ENCODE measurements at places on chromosomes 3 and 15.

DNA sequence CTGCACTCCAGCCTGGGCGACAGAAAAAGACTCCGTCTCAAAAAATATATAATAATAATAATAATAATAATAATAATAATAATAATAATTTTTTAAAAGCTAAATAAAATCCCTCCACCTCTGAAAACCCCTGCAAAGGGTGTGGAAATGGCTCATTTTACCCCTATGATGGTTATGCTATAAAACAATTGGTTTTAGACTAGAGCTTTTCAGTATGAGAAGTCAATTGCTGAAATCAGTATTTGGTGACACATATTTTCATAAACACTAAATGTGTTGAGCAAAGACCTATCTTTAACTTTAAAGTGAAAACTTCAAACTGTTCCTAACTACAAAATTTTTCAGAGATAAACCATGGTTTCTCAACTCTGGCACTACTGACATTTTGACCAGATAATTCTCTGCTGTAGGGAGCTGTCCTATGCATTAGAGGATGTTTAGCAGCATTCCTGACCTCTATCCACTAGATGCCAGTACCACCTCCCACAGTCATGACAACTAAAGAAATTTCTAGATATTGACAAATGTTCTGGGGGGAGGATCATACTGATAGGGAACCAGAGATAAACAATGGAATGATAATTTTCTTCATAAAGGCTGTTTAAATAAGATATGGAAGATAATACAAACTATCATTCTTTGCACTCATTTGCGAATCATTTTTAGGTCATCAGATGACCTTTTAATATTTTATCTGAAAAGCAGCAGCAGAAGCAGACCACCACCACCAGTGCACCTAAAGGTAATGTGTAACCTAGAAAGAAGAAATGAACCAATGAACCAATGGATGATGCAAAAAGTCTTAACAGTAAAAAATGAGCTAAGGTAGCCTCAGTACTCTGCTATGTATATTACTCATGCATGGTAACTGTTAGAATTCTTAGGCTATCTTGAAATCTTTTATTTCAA, 13.8 kb downstream of the PTPN9 start:
- DNase-seq = no peak

GRCh38 chr15:54816401-54816800, 380.3 kb downstream of the RSL24D1 start:
- DNase-seq = no peak

DNA sequence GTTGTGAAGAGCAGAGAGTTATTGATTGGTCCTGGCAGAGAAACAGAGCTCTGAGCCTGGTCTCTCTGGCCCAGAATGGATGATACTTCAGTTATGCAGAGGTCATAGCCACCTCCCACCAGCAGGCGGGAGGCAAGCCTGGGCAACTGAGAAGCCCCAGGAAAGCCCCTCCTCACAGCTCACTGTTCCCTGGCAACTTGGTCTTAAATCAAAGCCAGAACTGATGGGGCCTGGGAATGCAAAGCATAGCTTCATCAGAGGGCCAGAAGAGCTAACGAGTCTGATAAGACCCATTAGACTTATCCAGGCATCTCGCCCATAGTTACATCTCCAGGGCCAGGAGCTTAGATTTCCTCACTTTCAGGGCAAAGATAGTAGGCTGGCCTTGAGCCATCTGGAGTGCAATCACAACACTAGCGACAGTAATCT, 5.5 kb upstream of the COLQ start:
- no peak for DNase-seq

DNA sequence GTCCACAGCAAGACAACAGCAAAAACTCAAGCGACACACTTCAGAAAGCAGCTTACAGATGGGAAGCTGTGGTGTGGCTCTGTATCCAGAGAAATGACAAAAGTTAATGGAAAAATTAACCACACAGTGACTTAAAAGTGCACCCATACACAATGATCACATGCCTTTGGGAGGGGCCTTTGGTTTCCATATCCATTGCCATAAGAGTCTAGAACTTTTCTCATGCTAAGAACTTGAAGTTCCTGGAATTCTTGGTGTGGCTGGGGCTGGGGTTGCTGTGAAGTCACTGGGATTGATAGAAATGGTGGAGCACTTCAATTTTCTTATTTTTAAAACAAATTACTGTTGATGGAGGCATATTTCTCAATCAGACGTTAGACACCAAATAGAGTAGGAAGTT, 108.6 kb upstream of the FEZF2 start:
- DNase-seq = no peak

GRCh38 chr3:14803981-14804834, 14.6 kb upstream of the FGD5 start:
- no peak for DNase-seq

- peak; percentile 35 for DNase-seq
Observed at GRCh38 chr15:34318277-34319079, 19.1 kb downstream of the SLC12A6 start.
